Erythroblast (primary cell): ENCODE measurements at places on chromosomes 7 and 10.
A peak's percentile ranks its signal among the peaks of the same experiment; 100 is the strongest.

DNA sequence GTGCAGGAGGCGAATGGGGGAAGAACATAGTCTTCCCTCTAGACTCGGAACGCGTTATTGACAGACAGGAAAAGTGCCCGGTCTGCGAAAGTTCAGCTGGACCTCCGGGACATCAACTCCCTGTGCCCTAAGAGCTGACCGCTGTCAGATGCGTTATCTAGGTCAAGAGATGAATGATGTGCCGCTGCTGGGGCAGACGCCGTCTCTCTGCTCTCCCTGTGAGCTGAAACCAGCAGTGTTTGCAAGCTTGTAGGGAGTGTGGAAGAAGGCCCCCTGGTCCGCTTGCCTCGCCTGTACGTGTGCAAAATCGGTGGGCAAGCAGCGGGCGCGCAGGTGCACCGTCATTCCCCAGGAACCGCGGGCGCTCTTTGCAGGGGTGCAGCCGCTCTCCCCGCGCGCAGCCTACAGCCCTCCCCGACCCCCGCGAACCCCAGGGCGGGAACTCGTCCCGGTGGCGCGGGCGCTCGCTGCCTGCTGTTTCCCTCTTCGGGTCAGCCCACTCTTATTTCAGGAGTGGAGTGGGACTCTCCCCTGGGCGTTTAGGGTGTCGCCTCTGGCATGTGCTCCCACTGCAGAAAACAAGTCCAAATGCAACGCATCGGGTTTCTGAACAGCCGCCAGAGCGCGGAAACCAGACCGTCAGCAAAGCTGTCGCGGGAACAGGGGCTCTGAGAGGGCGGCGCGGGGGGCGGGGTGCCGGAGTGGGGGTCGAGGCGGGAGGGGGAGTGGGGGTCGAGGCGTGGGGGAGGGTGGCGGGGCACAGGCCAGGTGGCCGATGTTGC lies 1.8 kb upstream of the PFKFB3 start:
- DNase-seq: peak; percentile 30

DNA sequence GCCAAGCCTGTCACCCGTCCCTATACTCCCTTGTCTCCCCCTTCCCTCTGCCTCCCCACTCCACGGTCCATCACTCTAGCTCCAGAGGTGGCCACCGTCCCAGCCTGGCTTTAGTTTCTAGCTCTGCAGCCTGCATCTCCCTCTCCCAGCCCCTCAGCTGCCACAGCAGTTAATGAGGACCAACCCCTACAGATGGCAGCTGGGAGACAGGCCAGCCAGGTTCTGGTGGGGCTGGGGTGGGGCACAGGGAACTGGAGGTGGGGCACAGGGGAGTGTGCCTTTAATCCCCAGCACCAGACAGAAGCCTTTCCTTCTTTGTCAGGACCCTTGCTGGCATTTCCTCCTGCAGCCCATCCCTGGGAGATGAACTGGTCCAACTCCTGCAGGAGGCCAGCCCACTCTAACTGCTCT lies 21.1 kb downstream of the UNC5B start:
- DNase-seq: no peak

DNA sequence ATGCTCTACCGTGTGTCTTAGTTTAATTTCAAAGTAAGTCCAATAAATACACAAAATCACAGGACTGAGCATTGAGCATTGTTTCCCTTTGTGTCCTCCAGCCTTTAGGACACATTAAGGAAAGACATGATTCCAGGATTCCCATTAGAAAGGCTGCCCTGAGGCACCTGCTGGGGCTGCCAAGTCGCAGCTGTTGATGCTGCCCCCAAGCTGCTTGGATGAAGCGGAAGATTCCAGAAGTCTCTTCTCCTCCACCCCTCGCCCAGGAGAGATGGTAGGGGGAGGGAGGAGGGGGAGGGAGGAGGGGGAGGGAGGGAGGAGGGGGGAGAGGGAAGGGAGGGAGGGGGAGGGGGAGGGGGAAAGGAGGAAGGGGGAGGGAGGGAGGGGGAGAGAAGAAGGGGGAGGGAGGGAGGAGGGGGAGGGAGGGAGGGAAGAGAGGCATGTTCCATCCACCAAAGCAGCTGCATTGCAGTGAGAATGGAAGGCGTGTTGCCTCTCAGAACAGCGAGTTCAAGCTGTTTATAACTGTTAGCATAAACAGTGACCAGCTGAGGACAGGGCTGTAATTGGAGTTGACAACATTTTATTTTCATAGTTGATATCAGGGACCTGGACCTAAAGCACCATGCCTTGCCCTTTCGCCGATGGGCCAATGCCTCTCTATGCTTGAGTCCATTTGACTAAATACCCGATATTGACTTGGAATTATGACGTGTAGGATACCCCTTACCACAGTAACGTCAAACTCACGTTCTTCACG lies 67.3 kb downstream of the DIP2C start:
- DNase-seq: no peak

GRCh38 chr7:16433568-16434122 lies 12.3 kb upstream of the CRPPA start:
- DNase-seq: peak; percentile 10

- no peak for DNase-seq
These were observed 72.2 kb upstream of the MYL10 start for GRCh38 chr7:101701153-101701794.

- no peak for DNase-seq
These were observed 37.1 kb downstream of the SVOPL start for GRCh38 chr7:138663725-138664710.

DNA sequence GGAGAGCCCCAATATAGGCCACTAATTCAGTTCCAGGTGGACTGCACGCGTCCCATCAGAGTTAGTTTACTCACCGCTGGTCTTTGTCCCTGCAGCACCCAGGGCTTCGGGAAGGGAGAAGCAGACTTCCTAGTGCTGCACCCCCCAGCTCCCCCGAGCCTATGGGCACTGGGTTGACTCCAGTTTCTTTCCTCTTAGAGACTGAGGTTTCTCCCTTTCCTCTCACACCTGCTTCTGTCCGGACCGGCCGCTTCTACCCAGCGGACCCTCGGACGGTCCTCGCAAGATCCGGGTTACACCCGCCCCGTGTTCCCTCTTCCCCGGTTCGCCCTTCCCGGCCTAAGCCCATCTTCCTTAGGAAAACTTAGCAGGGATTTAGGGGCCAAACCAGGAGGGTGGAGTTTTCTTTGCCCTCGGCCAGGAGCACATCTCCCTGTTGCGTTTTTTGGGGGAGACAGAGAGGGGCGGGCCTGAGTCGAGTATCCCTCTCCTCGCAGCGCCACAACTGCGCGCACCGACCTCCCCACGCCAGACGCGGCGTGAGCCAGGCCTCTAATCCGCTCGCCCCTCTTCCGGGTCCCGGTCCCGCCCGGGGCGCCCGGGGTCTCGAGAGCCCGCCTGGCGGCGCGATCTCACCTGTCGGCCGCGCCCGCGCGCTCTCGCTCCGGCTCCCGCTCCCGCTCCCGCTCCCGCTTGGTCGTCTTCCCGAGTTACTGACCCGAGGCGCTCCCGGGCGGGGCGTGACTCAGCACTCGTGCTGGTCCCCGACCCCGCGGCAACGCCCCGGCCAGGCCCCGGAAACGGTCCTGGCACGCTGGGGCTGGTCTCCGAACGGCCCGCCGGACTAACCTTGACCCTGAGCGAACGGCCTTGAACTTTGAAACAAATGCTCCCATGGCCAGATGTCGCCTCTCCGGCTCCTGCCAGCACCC lies at the start of gene AIFM2:
Gene AIFM2, minus strand, starts transcription at position 728 of the 932 bp plus-strand sequence. CDS start 8,741 bp downstream, outside the sequence.
- peak; percentile 79 for DNase-seq

DNA sequence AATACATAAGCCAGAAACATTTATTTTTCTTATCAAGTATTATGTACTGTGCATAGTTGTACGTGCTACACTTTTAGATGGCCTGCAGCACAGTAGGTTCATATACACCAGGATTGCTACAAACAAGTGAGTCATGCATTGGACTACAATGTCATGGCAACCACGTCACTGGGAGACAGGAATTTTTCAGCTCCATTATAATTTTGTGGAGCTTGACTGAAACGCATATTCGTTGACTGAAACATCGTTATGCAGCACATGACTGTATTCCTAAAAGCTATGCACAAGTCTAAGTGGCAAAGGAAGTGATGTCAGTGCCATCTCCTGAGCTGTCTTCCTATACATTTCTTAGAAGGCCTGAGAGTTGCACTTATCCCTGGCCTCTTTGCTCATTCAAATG lies 871.8 kb downstream of the IPMK start:
- no peak for DNase-seq

- DNase-seq: peak; percentile 31
These were observed 171.2 kb downstream of the ARHGAP21 start for GRCh38 chr10:24552346-24553016.
